ENCODE measurements at places on chromosomes 16 and 17.

- DNase-seq, result no peak
Observed at GRCh38 chr17:29555840-29556239, 11.0 kb downstream of the ABHD15 start.

GRCh38 chr16:24936151-24936550 is 79.0 kb downstream of the ARHGAP17 start:
- DNase-seq, result no peak

DNA sequence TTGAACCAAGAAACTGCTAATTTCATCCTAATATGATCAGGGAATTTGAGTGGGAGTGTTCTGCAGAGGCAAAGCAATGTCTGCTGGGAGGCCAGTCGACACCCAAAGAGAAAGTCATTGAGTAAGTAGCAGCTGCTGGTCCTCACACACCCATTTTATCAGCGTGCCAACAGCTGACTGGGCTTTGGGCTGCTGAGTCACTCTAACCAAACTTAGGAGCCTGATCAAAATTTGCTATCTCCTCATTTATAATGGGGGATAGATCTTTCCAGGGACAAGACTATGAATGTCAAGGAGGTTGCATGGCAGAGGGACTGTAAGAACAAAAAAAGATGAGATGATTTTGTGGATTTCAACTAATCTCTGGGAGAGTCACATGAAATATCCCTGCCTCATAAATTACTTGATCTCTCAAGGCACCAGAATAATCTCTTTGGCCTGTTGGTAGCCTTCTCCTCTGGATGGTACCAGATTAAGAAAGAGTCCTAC is 32.9 kb downstream of the CPSF4L start:
- peak; percentile 57 for DNase-seq

GRCh38 chr16:74592847-74593246 is 14.1 kb downstream of the GLG1 start:
- DNase-seq, result no peak

GRCh38 chr16:67021321-67021720 is 7.6 kb upstream of the CBFB start:
- no peak for DNase-seq

DNA sequence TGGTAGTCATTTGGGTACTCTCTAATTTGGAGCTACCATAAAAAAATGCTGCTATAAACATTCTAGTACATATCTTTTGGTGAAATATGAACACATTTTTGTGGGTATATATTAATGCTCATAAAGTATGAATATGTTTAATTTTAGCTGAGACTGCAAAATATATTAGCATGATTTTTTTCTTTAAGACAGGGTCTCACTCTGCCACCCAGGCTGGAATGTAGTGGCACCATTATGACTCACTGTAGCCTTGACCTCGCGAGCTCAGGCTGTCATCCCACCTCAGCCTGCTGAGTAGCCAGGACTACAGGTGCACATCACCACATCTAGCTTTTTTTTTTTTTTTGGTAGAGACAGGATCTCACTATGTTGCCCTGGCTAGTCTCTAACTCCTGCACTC is 371.7 kb downstream of the SOX9 start:
- no peak for DNase-seq
